ENCODE measurements at places on chromosomes 6 and 20.
A peak's percentile ranks its signal among the peaks of the same experiment; 100 is the strongest.

GRCh38 chr6:18395856-18396197, 8.7 kb downstream of the RNF144B start:
- no peaks in the 10 kb centered on the region for H3K4me1 ChIP-seq
- no peak overlapping the region for H3K4me3 ChIP-seq
- H3K36me3 ChIP-seq: no peaks in the 10 kb centered on the region
- H3K27ac ChIP-seq: no peak overlapping the region
- no peak for DNase-seq

DNA sequence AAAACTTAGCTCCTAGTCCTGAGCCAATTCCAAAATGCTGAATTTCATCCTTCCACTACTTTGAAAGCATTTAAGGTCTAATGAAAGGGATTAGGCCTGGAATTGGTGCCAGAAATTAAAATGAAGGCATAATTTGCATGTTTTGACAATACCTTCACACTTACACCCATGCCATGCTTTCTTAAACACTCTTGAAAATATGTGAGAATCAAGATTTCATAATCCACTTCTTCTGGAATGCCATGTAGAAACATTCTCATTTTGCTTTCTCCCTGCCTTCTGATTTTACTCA, 77.1 kb downstream of the ANKEF1 start:
- H3K27ac ChIP-seq: no peak overlapping the region
- no peaks in the 10 kb centered on the region for H3K4me1 ChIP-seq
- H3K36me3 ChIP-seq: no peaks in the 10 kb centered on the region

GRCh38 chr20:15561707-15562404, 1011.4 kb downstream of the KIF16B start:
- no peaks in the 10 kb centered on the region for H3K36me3 ChIP-seq
- no peak for DNase-seq
- no peaks in the 10 kb centered on the region for H3K27me3 ChIP-seq

- H3K27ac ChIP-seq: no peak overlapping the region
- no peaks in the 10 kb centered on the region for H3K4me1 ChIP-seq
- DNase-seq: no peak
- no peaks in the 10 kb centered on the region for H3K36me3 ChIP-seq
Observed at GRCh38 chr6:18392346-18392877, 5.3 kb downstream of the RNF144B start.

DNA sequence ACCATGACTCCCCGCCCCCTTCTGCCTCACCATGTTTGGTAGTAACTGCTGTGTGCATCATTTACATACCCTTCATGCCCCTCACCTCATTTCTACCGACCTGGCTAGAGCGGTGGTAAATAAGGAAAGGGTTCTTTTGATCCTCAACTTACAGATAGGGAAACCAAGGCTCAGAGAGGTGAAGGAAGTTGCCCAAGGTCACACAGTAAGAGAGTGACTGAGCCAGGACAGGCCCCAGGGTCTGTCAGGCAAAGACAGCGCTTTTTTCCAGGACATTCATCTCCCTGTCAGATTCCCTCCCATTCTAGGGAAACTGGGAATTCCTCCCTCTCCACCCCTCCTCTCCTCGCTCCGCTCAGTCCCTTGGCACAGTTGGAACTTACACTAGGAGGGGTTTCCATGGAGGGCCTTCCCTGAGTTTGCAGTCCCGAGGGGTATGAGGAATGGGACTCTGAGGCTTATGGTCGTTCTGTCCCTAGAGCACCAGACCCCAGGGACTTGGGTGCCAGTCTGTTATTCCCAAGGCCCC, 2.0 kb downstream of the VSTM2L start:
- no peak overlapping the region for H3K27ac ChIP-seq
- no peaks in the 10 kb centered on the region for H3K27me3 ChIP-seq

DNA sequence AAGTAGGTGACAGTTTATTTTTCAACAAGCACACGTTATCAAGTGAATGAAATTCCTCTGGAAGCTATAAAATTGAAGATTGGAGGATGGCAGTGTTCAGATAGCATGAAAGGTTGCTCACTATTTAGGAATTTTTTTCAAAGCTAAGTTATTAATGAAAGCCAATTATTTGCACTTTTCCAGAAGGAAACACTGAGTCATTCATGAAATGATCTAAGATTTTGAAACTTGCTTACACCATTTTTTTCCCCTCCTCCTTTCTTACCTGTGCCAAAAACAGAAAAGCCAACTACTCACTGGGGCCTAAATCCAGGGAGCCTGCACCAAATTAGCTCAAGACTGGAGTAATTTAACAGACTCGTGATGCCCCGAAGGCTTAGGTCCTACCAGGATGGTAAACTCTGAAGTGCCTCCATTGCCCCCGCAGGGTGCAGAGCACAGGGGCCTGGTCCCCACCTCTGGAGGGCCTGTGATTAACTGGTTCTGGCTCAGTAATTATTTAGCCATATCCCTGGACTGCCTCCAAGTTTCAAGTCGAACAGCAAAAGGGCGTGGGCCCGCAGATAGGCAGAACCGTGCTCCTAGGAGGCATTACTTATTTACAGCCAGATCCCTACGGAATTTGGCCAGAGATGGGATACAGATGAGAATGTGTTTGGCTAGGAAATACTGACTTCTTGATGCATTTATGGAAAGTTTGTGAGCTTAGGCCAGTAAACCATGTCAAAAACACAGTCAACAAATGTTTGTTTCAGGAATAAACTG, 28.0 kb upstream of the ZNF217 start:
- H3K4me1 ChIP-seq: no peaks in the 10 kb centered on the region
- no peak overlapping the region for H3K4me3 ChIP-seq
- peak; percentile 56 for DNase-seq
- peak overlapping the region; percentile 89 for H3K27ac ChIP-seq
- no peaks in the 10 kb centered on the region for H3K27me3 ChIP-seq
- no peaks in the 10 kb centered on the region for H3K36me3 ChIP-seq

DNA sequence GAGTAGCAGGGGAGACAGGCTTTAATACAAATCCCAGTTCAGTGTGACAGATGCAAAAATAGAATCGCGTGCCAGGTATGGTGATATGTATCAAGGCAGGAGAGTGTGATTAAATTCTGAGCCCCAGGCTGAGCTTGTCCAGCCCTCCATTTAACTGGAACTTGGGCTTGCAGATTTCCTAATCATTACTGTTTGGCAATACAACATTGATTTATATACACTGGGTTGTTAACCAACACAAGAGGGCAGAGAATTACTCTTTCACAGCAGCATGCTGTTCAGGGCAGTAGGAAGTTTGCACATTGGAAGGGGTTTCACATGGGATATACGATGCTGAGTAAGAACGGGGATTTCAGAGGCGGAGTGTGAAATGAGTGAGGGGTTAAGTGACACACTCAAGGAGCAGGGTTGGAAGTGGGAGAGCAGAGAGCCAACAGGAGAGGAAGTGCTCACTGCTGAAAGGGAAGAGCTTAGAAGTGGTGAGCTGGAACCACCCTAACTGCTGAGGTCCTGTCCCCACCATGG, 70.8 kb upstream of the ATXN1 start:
- no peaks in the 10 kb centered on the region for H3K4me1 ChIP-seq
- no peak overlapping the region for H3K4me3 ChIP-seq
- H3K36me3 ChIP-seq: no peaks in the 10 kb centered on the region
- no peak overlapping the region for H3K27ac ChIP-seq

GRCh38 chr20:57288651-57289277, 22.3 kb upstream of the BMP7 start:
- no peak overlapping the region for H3K27ac ChIP-seq
- DNase-seq: no peak
- H3K36me3 ChIP-seq: no peaks in the 10 kb centered on the region
- H3K4me1 ChIP-seq: no peaks in the 10 kb centered on the region
- no peak overlapping the region for H3K4me3 ChIP-seq

GRCh38 chr20:58893355-58894120, 41.0 kb downstream of the GNAS start:
- no peak overlapping the region for H3K4me3 ChIP-seq
- no peaks in the 10 kb centered on the region for H3K36me3 ChIP-seq
- H3K27ac ChIP-seq: peak overlapping the region; percentile 37
- peaks cover 7% of the 10 kb centered on the region for H3K4me1 ChIP-seq
- no peak for DNase-seq

DNA sequence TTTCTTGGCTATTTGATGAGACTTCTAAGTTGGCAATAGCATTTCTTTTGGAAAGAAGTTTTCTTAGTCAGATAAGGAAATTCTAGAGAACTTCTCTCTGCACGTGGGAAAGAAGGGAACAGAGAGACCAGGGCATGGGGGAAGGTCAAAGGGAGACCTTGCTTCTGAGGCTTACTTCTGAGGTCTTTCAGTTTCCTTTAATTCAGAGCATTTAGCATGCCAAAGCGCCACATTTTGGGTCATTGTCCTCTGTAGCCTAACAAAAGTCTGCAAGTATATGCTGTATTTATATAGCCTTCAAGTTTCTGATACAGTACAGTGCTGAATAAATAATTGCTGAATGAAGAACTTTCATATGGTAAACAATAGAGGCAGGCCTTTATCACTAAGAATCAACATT, 95.6 kb downstream of the SAMD3 start:
- H3K4me1 ChIP-seq: no peaks in the 10 kb centered on the region

DNA sequence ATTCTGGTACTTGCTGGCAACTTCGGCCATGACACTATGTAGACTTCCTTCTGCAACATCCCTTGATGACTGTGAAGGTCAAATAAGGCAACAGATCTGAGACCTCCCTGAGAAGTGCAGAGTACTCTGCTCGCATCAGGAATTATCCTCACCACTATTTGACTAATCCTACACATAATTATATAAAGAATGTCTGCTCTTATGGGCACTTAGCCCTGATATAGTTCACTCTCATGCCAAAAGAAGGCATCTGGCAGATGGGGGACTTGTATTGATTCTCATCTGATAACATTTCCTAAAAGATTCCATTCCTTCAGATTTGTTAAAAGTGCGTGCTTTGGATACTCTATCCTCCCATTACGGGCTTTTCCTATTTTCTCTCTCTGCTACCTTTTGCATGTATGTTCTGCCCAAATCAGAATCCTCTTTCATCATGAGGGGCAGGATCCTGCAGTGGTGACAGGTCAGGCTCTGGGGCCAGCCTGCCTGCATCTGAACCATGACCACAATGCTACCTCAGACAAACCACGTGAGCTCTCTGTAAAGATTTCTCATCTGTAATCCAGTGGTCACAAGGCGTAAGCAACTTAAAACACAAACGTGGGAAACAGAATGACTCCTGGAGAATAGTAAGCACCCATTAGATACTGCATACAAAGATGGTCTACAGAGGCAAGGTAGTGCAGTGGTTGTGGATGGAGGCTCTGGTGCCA, 134.0 kb downstream of the GJA10 start:
- H3K4me1 ChIP-seq: no peaks in the 10 kb centered on the region
- H3K27ac ChIP-seq: no peak overlapping the region
- H3K27me3 ChIP-seq: no peaks in the 10 kb centered on the region
- no peak for DNase-seq
- no peaks in the 10 kb centered on the region for H3K36me3 ChIP-seq

- no peaks in the 10 kb centered on the region for H3K27me3 ChIP-seq
- H3K4me3 ChIP-seq: no peak overlapping the region
- H3K36me3 ChIP-seq: no peaks in the 10 kb centered on the region
Observed at GRCh38 chr6:157946865-157947532, 34.7 kb upstream of the SYNJ2 start.

DNA sequence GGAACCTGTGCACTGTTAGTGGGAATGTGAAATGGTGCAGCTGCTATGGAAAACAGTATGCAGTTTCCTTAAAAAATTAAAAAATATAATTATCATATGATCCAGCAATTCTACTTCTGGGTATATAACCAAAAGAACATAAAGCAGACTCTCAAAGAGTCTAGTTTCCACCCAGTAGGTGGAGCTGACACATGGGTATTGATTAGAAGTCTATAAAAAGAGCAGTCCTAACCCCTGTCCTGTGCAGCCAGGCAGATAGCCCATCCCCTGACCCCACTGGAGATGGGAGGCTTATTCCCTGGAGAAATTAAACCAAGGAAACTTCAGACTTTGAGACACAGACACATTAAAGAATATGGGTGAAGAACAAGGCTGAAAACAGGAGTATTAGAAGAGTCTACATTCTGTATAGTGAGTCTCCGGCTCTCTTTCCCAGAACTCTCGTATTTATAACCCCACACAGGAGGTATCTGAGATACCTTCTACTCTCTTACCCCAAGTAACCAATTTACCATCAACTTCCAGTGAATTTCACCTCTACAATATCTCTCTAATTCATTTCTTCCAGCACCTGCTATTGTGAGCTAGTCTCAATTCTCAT, 92.3 kb downstream of the SEL1L2 start:
- no peak overlapping the region for H3K27ac ChIP-seq
- H3K4me1 ChIP-seq: no peaks in the 10 kb centered on the region
- no peaks in the 10 kb centered on the region for H3K27me3 ChIP-seq
- no peaks in the 10 kb centered on the region for H3K36me3 ChIP-seq
- no peak for DNase-seq

DNA sequence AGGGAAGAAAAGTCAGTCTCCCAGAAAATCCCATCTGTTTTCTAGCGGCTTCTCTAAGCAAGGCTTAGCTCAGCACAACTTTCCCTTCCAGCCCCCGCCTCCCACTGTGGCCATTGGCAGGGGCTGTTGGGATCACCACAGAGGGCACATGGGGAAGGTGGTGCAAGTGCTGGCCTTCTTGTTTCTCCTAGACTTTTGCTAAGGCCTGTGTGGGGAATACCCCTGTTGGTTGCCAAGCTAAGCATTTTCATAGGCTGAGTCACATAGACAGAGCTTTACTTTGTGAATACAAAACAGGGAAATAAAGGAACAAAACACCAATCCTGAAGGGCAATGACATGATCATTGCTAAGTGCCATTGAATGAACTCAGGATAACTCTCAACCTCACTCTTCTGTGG, 32.4 kb upstream of the TIAM2 start:
- no peaks in the 10 kb centered on the region for H3K27me3 ChIP-seq
- peak; percentile 57 for DNase-seq
- H3K4me1 ChIP-seq: no peaks in the 10 kb centered on the region

DNA sequence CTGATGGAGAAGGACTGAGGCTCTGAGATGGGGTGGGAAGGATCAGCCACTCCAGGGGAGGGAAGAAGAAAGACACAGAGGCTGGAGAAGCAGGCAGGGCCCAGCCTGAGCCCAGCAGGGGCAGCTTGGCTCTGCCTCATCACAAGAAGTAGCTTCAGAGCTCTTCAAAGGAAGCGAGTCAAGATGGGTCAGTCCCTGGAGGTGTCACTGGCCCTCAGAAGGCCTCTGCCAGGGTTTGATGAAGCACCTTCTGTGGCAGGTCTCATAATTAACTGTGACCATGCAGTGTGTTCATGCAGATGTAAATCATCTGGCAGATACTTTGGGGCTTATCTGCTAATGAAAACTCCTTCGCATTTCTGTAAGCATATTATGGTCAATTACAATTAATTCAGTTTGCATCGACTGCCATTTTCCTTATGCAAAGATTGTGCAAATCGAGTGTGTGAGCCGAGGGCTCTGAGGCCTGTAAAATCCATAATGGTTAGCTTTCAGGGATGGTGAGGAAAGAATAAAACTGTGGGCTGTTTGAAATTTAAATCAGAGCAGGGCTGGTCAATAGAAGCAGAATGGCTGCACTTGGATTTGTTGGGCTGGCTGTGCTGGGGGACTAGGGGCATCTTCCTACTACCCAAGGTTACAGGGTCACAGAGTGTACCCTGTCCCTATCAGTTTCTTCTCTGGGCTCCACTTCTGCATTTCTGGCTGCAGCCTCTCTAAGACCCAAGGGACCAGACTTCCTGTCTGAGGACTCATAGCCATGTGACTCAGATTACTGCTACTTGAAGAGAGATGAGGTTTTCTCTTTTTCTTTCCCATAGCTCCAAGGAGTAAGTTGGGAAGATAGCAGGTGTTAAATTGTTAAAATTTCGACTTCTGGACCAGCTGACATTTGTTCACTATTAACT, 376.6 kb downstream of the DHX35 start:
- no peak overlapping the region for H3K4me3 ChIP-seq
- H3K4me1 ChIP-seq: no peaks in the 10 kb centered on the region
- H3K27ac ChIP-seq: no peak overlapping the region

- peak; percentile 22 for DNase-seq
- H3K4me3 ChIP-seq: no peak overlapping the region
- H3K27ac ChIP-seq: no peak overlapping the region
- no peaks in the 10 kb centered on the region for H3K27me3 ChIP-seq
Observed at GRCh38 chr6:44309092-44309491, 4.1 kb downstream of the AARS2 start.

All from aorta (tissue), 5 donors.